Panc1 (cell line): ENCODE measurements at places on chromosomes 5 and 9.

GRCh38 chr5:174151599-174152181 lies 106.2 kb downstream of the NSG2 start:
- DNase-seq = no peak

GRCh38 chr9:79242489-79242888 lies 329.3 kb upstream of the TLE4 start:
- no peak for DNase-seq

GRCh38 chr5:150787656-150788055 lies 9.1 kb downstream of the SMIM3 start:
- DNase-seq = no peak

DNA sequence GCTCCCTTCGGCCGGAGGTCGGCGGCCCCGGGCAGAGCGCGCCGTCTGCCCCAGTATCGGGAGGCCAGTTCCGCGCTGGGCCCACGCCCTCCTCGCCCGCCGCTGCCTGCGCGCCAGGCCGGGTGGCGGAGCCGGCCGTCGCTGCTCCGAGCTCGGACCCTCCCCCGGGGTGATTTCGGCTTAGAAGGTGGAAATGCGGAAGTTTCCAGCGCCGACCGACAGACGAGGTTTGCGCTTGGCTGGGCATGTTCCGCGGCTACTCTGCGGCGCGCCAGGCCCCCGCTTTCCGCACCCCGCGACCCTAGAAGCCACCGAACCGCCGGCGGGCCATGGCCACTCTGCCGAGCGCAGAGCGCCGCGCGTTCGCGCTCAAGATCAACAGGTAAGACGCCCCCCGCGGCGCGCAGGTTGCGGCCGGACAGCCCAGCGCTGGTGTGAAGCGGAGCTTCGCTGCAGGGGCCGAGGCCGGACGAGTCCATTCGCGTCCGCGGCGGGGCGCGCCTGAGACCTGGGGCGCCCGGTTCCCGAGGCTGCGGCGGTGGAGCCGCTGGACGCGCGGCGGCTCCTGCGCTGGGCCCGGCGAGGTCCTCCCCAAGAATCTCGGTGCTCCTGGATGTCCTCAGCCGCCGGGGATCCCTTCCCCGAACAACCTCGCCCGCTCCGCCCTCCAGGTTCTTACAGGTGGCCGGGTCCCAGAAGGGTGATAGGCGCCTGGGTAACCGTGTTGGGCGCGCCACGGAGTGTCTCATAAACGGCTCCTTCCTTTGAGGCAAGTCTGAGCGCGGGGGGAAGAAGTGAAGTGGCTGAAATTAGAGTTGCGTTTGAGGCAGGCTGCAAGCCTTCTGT lies at the start of gene DOCK8:
Gene DOCK8, plus strand, starts transcription at position 218 of the 846 bp plus-strand sequence. Its CDS starts 112 bp downstream, at position 330.
- no peak for DNase-seq

- no peak for DNase-seq
Observed at GRCh38 chr5:53041071-53041692, 52.0 kb downstream of the ITGA2 start.

- no peak for DNase-seq
Observed at GRCh38 chr9:32218100-32218767, 166.2 kb upstream of the ACO1 start.

DNA sequence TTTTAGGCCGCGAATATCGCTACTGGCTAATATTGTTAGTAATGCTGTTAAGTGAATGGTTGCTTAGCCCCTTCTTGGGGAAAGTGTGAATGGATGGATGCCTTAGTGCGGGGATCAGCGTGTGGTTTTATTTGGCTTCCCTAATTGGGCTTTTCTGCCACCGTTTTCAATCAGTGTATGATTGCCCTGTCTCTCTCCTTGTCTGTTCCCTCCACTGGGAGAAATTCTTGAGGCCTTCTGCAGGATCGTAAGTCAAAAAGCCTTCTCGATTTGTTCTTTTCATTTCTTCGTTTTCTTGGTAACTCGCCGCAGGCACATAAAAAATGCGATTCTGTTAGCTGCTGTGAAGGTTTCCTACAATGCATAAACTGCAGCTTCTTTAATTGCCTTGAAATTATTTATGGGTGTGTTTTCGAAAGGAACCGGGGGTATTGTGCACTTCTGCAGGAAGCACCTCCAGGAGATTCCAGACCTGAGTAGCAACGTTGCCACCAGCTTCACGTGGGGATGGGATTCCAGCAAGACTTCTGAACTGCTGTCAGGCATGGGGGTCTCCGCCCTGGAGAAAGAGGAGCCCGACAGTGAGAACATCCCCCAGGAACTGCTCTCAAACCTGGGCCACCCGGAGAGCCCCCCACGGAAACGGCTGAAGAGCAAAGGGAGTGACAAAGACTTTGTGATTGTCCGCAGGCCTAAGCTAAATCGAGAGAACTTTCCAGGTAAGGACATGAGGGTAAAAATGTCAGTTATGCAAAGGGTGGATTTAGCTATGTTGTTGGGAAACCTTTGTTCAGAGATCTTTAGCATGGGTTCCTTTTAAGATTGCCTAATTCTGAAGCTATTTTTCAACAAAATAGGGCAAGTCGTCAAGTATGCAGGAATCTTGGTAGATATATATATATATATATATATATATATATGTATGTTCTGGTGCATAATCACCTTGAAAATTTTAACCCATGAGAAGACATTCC lies 700 bp downstream of the SKP2 start:
- DNase-seq = no peak

DNA sequence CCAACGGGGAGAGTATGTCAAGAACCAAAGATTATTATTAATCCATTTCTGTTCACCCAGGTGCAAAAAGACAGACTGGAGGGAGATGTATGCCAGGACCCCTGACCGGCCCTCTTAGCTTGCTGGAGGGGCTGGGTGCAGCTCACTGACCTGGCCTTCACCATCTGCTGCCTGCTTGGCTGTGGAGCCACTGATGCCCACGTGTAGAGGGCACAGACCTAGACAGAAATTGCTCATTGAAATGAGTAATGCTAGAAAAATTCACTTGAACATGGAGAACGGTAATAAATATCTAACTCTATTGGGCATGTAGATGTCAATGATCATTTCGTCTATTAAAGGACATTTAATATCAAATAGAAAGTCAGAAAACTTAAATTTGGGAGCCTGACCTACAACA lies 58.8 kb upstream of the ERCC6L2 start:
- no peak for DNase-seq

GRCh38 chr9:123302348-123303214 lies 34.2 kb upstream of the STRBP start:
- DNase-seq = no peak

DNA sequence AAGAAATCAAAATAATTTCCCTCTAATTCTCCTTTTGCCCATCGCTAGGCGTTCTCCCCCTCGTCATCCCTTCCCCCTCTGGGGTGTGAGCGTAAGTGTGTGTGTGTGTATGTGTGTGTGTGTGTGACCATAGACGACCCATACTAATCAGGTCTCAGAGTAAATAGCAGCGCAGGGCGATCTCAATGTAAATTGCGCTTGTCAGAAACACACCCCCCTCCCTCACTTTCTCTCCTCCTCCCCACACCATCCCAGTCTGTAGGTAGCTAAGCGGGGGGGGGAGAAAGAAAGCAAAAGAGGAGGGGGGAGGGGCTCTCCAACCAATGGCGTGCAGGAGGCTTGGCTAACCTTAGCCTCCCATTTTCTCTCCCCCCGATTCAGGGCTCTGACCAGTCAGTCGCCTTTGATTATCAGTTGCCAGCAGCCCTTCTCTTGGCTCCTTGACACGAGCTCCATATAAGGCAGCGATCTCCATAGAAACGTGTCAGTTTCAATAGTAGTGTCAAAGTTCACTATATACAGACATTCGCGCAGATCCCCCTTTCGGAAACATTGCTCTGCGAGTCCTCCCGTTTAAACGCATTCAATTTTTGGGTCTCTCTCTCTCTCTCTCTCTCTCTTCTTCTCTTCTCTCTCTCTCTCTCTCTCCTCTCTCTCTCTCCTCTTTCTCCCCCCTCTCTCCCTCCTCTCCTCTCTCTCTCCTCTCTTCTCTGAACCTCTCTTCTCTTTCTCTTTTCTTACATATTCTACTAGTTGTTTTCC lies at the start of gene NR2F1:
Gene NR2F1, plus strand, starts transcription at position 546 of the 762 bp plus-strand sequence. CDS start 1,802 bp downstream, outside the sequence.
- DNase-seq = no peak

DNA sequence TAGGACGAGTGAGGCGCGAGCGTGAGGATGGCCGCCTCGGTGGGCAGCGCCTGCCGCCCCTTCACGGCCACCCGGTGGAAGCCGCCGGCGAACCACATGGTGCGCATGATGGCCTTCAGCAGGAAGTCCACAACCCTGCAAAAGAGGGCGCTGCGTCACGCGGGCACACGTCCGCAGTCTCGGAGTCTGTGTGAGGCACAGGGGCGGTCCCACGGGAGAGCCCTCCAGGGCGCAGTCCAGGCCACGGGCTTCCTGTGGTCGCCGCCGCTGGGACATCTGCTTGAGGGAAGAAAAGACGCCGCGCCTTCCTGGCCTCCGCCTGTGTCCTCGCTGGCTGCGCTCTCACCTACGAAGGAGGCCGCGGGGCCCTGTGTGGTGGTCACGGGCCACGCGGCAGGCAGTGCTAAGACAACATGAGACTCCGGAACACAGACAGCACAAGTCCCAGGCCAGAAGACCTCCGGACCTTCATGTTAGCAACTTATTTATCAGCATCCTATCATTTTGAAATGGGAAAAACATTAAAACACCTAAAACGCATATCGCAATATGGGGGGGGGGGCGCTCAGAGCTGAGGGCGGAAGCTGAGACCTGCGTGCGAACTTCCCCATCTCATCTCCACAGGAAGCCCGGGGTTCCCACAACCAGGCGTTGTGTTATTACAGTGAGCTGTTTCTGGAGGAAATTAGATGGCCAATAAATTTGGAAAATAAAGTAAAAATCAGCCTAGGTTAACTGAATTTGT lies 28.8 kb downstream of the LPCAT1 start:
- DNase-seq = no peak

DNA sequence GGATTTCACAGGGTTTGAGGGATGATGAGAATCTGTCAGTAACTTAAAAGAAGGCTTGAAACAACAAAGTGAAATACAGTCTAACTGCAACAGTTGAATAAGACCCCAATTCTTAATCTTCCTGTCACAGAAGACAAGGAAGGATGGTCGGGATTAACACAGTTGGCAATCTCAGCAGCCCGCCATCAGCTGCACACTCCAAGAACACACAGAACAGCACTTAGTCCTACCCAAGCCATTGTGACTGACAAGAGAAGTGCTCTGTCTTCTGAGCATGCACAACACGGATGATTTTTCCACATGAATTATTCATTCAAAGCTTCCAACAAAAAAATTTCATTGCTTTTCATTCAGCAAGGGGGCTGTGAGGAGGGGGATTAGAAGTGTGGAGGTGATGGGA lies 576.1 kb downstream of the TLE4 start:
- DNase-seq = no peak

DNA sequence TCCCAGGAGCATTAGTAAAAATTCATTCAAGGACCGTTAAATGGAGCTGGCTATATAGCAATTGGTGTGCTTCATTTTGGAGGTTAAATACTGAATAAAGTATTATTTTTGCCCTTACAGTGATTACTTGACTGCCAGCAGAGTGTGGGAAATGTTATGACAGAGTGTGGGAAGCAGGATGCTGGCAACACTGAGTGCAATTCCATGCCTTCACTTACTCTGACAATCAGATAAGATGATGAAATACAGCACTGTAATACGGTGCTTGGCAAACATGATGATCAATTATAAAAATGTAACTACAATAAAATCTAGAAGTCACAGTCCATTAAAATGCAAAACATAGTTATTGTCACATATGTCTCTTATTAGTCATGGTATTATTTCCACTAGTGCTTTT lies 651.3 kb downstream of the PTPRD start:
- DNase-seq = no peak

GRCh38 chr9:105007143-105007542 lies 79.2 kb upstream of the ABCA1 start:
- DNase-seq = peak; percentile 24

DNA sequence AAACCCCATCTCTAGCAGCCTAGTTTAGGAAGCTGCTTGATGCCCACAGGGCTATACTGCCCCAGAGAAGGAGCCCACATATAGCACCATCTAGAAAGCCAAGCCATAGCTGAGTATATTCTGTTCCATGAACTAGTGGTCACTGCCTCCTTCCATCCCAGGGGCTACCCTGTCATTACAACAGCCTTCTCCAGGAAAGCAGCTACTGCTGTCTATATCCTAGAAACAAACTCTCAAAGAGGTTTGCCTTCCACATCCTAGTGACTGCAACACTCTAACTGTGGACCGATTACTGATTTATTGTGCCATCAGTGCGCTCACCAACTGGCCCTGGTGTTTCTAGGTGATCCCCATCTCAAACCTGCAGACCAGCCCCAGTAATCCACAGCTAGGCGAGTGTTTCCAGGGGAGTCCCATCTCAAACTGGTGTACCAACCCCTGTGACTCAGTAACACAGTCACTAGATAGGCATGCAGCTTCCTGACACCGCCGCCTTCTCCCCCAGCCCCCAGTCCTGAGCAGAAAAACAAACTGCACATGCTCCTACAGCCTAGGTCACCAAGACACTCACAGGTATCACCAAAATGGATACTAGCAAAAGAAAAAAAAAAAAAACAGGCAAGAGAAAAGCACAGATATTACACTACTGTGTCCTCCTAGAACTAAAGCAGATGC lies 14.8 kb downstream of the SPTLC1 start:
- DNase-seq = peak; percentile 62
